Fibroblast of skin of scalp (primary cell): ENCODE measurements at places on chromosomes 12 and 14.

GRCh38 chr12:47881051-47881450, 23.7 kb downstream of the VDR start:
- DNase-seq: no peak

DNA sequence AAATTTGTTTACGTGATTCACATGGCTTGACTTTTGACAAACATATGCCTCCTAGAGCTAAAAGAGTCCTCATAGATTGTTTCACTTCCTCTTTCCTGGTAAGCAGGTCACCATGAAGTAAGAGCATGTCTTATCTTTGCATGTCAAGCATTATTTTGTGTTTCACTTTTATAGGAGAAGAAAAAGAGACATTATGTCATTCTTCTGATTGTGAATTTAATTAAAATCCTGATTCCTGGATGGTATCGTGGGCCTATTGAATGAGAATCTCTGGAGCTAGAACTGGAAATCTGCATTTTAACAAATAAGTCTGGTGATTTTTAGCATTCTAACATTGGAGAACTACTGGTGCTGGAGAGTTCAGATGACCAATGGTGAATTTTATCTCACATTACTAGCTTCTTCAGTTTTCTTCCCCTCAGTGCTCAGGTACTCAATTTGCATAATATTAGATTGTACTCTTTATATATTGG, 218.6 kb upstream of the ATP2B1 start:
- no peak for DNase-seq

DNA sequence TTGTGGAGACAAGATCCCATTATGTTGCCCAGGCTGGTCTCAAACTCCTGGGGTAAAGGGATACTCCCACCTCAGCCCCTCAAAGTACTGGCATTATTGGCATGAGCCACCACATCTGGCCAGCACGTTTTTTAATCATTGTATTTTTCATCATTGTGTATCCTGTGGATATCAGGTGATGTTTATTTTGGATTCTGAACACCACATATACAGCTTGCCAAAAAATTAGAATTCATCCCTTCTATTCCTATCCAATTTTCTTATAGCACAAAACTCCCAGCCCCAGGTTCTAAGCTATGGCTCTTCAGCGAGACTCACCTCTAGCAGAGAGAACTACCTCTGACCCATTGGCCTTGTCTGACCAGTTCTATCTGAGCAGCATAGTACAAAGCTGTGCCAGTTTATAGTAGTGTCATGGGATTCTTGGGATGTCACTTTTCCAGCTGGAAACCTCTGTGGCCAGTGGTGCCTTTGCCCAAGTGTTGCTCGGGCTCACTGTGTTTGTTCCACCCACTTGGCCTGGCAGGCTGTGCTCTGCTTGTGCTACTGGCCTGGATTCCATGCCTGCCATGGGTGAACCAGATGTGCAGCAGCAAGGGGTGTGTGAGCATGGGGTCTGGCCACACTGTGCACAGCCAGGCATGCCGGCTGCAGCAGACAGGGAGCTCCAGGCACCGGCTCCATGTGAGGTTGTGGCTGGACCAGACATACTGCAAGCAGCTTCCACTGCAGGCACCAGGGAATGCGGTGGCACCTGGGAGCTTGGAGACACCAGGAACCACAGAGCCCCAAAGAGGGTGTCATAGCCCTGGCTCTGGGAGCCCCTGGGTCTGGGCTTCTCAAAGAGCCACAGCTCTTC, 37.2 kb downstream of the TIMELESS start:
- DNase-seq: no peak

GRCh38 chr12:54368025-54368708, 3.9 kb upstream of the GPR84 start:
- no peak for DNase-seq

GRCh38 chr14:103019826-103020225, 37.5 kb downstream of the CDC42BPB start:
- DNase-seq: no peak

GRCh38 chr14:95885278-95885677, 8.6 kb downstream of the TUNAR start:
- DNase-seq: no peak

- DNase-seq: no peak
Observed at GRCh38 chr12:24175284-24175683, 225.8 kb upstream of the SOX5 start.

GRCh38 chr12:54425702-54426101, 6.6 kb upstream of the ITGA5 start:
- no peak for DNase-seq

DNA sequence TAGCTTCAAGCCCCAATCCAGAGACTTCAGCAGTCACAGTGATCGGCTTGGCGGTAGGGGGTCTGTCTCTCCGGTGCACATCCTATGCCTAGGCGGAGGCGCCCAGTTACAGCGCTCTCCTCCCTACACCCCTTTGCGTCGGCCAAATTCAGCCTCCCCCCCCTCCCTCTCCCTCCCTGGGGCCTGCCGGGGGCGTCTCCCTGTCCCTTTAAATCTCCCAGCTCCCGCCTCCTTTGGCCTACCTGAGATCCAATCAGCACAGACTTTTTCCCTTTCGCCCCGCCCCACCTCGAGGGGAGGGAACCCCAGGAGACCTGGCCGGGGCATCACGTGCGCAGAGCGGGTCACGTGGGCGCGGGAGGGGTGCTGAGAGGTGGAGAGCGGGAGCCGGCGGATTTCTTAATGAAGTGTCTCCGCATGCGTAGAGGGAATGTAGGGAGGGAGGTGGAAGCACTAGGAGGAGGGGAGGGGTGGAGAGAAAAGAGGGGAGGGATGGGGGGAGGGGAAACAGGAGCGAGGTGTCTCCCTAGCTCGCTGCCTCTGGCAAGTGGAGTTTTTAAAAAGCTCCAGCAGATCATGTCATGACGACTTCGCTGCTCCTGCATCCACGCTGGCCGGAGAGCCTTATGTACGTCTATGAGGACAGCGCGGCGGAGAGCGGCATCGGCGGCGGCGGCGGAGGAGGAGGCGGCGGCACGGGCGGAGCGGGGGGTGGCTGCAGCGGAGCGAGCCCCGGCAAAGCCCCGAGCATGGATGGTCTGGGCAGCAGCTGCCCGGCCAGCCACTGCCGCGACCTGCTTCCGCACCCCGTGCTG, at the start of gene HOXC13:
TSS of gene HOXC13 (plus strand) at position 506 of the 815 bp plus-strand sequence. CDS start at position 582, 76 bp downstream.
- DNase-seq: peak; percentile 9

GRCh38 chr12:40762072-40762471, 69.8 kb downstream of the CNTN1 start:
- DNase-seq: no peak

GRCh38 chr12:97132270-97132669, 225.2 kb downstream of the NEDD1 start:
- DNase-seq: no peak

GRCh38 chr12:100267603-100268281, 765 bp downstream of the SCYL2 start:
- DNase-seq: peak; percentile 11

- no peak for DNase-seq
Observed at GRCh38 chr12:47378907-47379306, 299.1 kb upstream of the AMIGO2 start.

DNA sequence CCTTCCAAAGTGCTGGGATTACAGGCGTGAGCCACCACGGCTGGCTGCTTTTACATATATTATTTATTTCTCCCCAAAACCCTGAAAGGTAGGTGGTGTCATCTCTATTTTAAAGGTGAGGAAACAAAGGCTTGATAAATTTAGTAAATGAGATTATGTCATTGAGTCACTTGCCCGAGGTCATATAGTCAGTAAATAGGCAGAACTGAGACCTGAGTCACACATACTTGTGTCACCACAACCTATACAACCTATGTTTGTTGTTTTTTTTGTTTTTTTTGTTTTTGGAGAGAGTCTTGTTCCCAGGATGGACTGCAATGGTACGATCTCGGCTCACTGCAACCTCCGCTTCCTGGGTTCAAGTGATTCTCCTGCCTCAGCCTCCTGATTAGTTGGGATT, 12.8 kb downstream of the TSFM start:
- DNase-seq: no peak

GRCh38 chr12:33180918-33181317, 258.7 kb downstream of the SYT10 start:
- no peak for DNase-seq

DNA sequence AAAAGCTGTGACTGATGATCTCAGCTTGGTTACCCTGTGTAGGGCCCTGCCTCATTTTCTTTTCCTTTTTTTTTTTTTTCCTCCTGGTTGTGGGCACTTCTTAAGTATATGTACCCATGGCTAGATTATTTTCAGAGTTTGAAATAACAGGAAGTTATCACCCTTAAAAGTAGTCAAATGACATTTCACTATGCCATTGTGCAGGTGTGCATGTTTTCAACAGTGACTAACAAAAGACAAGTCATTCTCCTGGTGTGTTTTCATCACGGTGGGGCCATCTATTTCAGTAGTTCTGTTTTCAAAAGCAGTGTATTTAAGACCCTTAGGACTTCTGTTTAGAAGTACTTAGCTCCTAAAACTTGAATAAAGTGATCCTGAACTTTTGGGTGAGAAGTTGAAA, 15.0 kb downstream of the GABARAPL1 start:
- no peak for DNase-seq

DNA sequence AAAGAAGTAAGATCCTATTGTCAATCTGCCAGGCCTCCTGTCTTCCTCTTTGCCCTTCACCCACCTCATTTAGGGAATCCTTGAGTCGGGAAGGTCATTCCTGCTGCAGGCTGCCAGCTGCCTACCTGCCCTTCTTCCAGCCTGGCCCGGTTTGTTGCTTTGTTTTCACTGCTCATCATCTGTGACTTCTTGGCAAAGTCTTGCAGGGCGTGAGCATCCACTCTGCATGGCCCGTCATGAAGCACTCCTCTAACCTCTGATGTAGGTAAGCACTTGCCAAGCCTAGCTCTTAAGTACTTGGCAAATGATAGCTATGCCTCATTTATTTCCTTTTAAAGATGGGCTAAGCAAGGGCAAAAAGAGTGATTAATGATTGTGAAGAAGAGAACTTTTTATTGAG, 192.8 kb downstream of the NRXN3 start:
- DNase-seq: no peak

DNA sequence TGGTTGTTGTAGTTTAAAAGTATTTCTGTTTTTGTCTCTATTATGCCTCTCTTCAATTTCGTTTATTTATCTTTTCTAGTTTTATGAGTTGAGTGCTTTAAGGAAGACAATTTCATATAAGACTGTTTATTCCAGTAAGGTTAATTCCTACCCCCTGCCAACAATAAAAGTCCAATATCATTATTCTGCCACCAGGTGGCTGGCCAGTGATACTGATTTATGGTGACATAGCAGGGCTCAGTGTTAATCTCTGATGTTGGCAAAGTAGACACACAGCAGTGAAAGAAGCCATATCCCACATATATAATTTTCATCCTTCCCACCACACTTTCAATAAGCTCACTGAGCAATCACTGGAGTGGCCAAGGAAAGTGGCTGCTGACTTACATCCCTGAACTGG, 69.0 kb upstream of the BMP4 start:
- peak; percentile 44 for DNase-seq

DNA sequence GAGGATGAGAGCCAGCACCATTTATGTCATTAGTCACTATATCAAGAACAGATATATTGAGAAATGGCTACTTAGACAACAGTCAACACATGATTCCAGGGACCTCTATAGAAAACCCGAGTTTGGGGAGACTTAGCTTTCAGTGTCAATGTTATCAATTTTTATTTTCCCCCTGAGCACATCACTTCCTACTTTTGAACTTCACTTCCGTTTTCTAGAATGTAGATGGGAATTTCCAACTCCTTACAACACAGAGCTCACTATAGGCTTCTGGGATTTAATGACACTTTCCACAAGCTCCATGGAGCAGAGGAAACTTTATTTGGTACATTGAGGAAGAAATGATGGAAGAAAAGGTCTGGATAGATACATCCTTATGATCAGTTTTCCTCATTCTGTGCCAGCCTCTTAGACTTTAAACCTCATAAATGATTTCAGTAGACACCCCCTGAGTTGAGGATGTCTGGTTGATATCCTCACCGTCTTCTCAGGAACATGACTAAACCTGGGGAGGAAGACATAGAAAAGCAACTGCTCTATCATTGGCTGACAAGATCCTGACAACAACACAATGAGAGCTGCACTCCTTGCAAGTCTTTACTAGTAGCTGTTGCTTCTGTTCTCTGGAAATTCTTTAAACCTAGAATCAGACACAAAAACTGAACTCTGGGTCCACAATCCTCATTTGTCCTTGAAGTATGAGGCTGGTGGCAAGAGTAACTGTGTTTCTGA, 449.4 kb upstream of the OR4E1 start:
- no peak for DNase-seq

DNA sequence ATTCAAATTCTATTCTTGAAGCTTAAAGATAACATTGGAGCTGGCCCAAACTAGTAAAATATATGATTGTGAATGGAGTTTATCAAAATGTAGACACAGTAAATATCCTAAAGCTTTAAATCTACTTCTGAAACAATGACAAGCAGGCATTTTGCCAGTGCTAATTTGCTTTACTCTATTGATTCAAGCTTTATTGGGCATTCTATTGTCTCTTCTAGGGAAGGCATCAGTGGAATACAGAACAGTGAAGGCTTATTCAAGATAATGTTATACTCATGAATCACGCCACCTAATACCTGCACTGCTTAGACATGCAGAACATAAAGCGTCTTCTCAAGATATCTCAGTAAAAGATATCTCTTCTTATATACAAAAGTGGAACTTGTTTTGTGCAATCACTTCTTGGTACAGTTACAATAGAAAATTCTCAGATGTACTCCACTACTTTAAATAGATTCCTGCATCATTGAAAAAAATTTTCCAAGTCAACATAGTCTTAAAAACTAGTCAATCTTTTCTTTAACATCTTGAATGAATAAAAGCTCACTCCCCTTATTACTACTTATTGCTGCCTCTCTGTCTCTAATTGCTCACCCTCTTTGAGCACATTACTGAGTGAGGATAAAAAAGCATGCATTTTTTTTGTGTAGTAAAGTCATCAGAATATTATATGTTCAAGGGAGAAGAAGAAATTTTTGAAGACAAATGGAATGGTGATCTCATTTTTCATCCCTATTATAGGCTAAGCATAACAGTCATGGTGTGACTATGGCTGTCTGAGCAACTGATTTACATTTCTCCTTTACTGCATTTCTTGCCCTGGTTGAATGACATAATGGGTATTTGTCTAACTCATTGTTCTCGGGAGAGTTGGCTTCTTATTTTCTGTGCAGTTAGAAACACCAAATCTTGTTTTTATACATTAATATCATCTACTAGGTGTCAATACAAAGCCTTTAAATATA, 98.0 kb upstream of the E2F7 start:
- DNase-seq: peak; percentile 10

DNA sequence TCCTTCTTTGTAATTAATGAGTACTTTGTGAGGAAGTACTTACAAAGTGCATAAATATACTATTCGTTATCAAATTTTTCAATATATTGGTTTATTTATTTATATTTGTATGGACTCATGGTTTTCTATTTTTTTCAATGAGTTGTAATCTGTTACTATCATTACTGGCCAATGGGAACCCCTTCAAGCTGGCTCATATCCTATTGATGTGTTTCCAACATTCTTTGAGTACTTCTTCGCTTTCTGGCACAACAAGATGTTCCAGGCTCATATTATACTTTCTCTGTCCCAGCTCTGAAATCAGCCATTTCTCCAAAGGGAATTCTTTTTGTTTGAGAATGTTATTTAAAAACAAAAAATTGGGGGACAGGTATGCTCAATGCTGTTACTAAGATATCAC, 17.5 kb downstream of the YBX3 start:
- DNase-seq: no peak
